ENCODE measurements at places on chromosomes 1 and 21.

GRCh38 chr1:156726549-156727226 lies 1.6 kb upstream of the METTL25B start:
- DNase-seq = peak; percentile 93

DNA sequence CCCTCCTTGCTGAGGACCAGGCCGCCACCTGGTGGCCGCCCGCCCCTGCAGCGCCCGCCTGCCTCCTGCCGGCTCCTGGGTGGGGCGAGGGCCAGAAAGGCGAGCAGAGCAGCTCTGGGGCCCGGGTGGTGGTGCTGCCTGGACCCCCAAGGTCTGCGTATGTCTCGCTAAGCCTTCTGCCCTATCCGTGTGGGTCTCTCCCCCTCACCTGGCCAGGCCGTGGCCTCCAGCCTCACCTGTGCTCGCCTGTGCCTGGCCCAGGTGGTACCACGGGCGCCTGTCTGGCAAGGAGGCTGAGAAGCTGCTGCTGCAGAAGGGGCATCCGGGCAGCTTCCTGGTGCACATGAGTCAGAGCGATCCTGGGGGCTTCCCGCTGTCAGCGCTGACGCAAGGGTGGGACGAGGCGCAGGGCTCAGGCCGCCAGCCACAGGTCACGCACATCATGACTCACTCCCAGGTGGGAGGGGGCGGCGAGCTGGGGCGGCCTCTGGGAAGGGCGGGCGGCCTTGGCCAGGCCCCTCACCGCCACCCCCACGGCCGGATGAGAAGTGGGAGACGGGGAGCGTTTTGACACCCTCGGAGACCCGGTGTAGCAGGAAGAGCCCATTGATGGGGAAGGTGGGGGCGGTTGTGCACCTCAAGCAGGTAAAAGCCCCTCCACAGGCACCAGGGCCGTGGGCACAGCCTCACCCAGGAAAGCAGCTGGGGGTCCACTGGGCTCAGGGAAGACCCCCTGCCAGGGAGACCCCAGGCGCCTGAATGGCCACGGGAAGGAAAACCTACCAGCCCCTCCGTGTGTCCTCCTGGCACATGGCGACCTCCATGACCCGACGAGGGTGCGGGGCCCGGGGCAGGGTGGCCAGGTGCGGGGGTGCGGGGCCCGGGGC lies 9.9 kb downstream of the RNF223 start:
- peak; percentile 77 for DNase-seq

DNA sequence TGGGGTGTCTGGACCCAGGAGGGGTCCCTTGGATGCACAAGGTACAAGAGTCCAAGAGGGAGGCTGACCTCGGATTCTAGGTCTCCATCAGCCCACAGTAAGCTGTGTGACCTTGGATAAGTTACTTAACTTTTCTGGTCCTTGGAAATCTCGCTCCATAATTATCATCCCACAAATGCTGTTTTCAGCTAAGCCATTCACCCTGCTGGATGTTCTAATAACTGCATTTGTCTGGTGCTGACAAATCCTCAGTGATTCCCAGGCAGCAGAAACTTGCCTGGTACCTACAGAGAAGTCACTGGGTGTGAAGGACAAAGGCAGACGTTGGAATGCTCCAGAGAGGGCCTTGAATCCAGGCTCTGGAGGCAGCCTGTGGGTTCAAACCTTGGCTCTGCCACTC lies 89.7 kb downstream of the IGSF21 start:
- DNase-seq = no peak

DNA sequence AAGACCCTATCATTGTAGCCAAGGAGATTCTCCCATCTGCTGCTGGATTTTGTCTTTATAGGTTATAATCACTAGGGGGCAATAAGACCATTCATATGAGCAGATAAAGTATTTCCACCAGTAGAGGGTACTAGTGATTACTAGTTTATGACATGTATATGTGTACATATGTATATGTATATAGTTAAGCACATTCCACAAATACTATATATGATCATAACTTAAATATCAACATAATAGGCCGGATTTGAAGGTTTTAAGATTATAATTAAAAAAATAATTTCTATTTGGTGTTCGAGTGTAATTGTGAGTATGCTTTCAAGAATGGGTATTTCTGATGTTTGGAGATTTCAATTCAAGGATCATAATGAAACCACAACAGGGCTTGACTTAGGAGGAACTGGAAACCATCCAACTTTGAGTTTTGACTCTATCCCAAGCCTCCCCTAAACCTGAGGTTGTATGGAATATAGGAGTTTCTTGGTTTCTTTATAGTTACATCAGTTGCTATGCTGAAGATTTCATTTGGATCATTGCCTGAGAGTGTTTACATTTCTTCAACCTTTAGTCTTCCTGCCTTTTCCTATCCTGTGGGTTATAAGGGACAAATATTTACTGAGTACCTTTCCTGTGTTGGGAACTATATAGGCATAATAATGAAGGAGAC lies 16.9 kb downstream of the TCEANC2 start:
- DNase-seq = peak; percentile 89

- DNase-seq = no peak
These were observed 84.4 kb downstream of the SGIP1 start for GRCh38 chr1:66618390-66618789.

- DNase-seq = no peak
These were observed 41.4 kb upstream of the GOLT1A start for GRCh38 chr1:204255225-204255624.

- no peak for DNase-seq
These were observed 16.5 kb downstream of the TLCD4 start for GRCh38 chr1:95133687-95134086.

GRCh38 chr1:75785320-75785982 lies 605 bp upstream of the RABGGTB start:
- DNase-seq = no peak

GRCh38 chr1:107695341-107695740 lies 269.6 kb downstream of the VAV3 start:
- DNase-seq = no peak

- DNase-seq = no peak
These were observed 178.4 kb downstream of the USP25 start for GRCh38 chr21:15908187-15908586.

GRCh38 chr1:21653744-21654100 lies 15.4 kb downstream of the RAP1GAP start:
- DNase-seq = no peak

- peak; percentile 59 for DNase-seq
These were observed 16.1 kb upstream of the IFFO2 start for GRCh38 chr1:18972531-18972930.

DNA sequence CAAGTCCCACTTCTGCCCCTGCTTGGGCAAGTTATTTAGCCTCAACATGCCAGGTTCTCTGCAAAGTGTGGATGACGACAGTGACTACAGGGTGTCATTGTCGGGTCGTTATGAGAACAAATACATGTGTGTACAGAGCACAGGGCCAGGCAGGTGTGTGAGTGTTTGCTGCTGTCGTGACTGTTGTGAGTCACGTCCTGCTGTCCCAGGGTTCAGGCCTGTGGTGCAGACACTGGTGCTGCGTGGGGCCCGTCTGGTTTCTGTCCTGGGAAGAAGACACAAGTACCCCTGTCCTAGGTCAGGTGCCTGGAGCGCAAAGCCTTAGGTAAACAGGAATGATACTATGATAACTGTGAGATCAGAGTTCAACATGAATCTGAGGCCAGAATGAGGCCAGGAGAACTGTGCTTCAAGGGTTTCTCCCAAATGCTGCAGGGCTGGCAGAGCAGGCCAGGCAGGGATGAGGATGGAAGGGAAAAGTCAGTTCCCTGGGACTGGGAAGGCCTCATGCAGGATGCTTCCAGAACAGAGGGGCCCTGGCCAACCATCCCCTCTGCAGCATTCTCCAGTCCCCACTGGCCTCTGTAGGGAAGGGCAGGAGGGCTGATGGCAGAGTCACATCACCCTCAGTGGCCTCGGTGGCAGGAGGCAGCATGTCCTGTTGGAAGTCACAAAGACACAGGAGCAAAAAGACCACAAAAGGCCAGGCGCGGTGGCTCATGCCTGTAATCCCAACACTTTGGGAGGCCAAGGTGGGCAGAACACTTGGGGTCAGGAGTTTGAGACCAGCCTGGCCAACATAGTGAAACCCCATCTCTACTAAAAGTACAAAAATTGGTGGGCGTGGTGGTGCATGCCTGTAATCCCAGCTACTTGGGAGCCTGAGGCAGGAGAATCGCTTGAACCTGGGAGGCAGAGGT lies 15.7 kb downstream of the GPR157 start:
- DNase-seq = no peak

DNA sequence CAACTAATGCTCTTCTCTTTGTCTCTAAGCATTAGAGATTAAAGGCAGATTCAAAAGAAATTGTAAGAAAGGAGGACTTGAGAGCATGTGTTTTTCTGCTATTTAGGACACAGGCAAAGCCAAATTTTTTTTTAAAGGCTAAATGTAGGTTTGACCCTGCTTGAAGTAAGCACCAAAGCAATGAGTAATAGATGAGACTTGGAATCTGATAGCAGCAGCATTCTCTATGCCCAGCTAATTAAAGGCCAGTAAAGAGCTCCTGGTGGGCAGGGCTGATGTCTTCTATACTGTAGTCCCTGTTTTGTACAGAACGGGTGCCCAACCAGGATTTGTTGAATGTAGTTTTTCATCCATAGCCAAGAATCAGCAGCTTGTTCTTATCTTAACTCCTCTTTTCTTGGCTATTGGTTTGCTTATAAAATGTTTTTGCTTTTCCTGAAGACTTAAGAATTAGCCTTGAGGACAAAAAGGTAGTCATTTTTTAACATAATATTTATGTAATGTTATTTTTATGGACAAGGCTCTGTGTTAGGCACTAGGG lies 179.6 kb downstream of the LMO4 start:
- no peak for DNase-seq

- DNase-seq = no peak
These were observed 42.4 kb upstream of the ESRRG start for GRCh38 chr1:216765346-216766300.

- DNase-seq = no peak
These were observed 4.8 kb upstream of the SLAMF9 start for GRCh38 chr1:159958719-159959380.

DNA sequence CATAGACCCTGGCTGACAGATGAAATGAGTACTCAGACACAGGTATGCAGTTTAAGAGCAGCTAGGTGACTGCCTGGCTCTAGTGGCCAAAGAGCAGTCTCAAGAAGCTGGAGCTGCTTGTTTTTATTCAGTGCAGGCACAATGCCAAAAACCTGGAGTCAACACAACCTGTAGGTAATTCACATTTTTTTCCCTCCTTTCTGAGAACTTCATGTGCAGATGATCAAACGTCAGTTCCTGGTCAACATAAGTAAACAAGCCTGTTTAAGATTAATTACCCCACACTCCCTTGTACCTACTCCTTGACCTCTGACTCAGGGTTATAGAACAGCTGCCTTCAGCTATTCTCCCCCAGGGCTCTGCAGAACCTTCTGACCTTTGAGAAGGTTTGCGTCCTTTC lies 17.3 kb upstream of the ACADM start:
- DNase-seq = no peak

DNA sequence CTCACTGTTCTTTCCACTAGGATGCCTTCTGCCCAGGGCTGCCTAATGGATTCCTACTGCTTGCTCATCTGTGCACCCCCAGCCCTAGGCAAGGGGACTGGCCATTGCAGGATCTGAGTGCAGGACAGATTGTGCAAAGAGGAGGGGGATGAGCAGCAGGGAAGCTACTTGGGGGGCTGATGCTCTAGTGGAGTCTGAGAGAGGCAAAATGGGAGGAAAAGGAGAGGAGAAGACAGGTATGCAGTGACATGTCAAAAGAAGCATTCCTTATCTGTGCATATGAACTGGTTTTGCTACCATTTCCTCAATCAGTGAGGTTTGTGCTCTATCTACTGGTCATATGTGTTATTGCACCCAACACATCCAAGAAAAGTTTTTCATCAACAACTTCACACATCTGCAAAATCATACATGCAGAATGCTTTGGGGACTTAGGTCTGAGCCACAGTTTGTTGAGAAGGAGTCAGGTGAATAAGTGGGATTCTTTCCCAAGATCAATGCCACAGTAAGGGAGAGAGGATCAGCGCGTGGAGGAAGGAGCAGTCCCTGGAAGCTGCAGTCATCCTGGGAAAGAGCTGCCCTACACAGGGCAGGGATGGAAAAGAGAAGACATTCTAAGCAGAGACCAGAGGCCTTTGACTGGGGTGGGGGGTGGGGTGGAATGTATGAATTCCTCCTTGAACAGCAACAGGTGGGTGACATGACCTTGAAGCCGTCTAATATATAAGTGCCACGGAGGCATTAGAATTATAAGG lies 14.4 kb downstream of the SLC5A9 start:
- peak; percentile 68 for DNase-seq

Measured in hematopoietic multipotent progenitor cell treated with erythropoietin and hydrocortisone succinate and interleukin-3 and kit ligand, for 6 days (in vitro differentiated cells).